ENCODE measurements at places on chromosomes 11 and 22. TPM values are rescaled to one million over a fixed set of nuclear protein-coding genes. Genes with fewer than 3 reads are reported as not detected.

SLC22A12 gene
- not detected for total RNA-seq

OR52E2 gene
- not detected for total RNA-seq

TKFC gene
- 45.4 TPM for total RNA-seq

KRTAP5-7 gene
- not detected for total RNA-seq

OR10A2 gene
- total RNA-seq: not detected

PLEKHB1 gene
- 0.63 TPM for total RNA-seq

RDX gene
- 91.4 TPM for total RNA-seq

LARGE2 gene
- 3.1 TPM for total RNA-seq

PLA2G3 gene
- total RNA-seq: not detected

All from A549 treated with AZD2906 at 1 μM for 4 hours (cell line).